Activated CD8-positive, alpha-beta memory T cell treated with anti-CD3 and anti-CD28 coated beads for 48 hours (primary cell): ENCODE measurements at places on chromosomes 1 and 21.

DNA sequence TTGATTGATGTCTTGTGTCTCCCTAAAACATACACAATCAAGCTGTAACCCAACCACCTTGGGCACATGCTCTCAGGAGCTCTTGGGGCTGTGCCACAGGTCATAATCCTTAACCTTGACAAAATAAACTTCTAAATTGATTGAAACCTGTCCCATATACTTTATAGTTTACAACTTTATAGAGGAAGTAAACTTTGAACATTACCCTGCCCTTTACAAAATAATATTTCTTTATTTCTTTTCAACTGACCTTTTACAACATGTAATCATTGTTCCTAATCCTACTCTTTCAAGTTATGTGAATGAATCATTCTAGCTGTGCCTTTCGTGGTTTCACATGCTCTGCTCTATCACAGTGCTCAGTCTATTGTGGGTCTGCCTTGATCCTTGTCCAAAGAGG, 118.3 kb upstream of the ATP1A1 start:
- no peak for DNase-seq

DNA sequence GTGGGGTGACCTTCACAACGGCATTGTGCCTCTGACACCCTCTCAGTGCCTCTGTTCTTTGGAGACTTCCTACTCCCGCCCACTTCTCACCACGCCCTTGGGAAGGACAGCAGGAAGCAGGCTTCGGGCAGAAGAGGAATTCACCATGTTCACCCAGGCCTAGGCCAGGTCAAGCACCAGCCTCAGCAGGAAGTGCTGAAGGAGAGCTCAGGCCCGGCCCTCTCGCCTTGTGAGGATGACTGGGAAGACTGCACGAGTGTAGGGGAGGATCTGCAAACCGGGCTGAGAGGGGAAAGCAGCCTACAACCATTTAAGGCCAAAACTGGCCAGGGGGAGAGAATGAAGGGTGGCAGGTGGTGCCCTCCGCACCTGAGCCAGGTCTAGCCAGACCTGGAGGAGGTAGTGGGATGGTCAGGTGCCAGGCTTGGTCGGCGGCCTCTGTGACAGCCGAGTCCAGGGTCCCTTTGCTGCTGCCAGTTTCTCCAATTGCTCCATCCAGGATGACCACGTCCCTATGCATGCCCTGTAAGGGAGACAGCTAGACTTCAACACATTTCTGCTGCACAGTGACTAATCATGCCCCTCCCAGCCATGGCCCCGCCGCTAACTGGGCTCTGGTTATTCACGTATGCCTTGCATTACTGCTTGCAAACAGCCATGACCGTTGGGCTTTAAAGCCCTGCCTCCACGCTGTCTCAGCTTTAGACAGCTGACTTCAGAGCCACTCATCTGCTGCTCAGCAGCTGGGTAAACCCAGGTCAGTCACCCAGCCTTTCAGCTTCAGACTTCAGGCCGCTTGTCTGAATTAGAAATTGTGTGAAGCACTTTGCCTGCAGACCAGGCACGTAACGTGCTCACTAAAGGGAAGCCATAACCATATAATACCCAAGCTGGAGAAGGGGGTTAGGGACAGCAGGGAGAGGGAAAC, 8.9 kb downstream of the MRTO4 start:
- no peak for DNase-seq

DNA sequence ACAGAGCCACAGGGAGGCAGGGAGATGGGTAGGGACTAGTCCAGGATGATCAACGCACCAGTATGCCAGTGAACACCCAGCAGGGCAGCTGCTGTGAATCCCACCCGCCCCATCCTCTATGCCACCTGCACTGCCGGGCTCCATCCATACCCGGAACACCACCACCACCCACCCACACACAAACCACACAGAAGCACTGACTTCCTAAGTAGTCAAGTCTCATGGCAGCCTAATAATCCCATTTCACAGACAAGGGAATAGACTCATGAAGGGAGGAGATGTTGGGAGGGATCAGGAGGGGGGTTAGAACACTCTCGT, 6.3 kb downstream of the DRAXIN start:
- no peak for DNase-seq

DNA sequence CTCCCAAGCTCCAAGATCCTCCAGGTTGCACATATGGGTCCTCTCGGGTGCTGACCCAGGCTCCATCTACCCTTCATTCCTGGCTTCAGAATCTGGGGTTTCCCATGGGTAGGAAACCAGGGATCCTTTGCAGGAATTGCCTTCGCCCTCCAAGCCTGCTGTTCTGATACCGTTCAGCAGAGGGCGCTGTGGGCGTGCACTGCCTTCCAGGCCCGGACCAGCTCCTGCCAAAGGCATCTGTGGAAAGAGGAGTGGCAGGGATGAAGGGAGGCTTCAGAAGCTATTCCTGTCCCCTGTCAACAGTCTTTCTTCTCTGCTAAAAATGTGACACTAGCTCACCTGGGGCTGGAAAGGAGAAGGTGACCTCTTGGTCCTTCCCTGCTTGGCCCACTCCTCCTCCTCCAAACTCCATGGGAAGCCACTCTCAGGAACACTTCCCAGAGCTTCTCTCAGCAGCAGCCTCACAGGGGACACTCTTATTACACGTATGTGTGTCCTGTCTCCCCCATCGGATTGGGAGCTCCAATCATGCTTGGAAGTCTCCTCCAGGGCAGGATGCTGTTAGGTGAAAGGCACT, 71.2 kb downstream of the VWA5B1 start:
- DNase-seq = peak; percentile 36

DNA sequence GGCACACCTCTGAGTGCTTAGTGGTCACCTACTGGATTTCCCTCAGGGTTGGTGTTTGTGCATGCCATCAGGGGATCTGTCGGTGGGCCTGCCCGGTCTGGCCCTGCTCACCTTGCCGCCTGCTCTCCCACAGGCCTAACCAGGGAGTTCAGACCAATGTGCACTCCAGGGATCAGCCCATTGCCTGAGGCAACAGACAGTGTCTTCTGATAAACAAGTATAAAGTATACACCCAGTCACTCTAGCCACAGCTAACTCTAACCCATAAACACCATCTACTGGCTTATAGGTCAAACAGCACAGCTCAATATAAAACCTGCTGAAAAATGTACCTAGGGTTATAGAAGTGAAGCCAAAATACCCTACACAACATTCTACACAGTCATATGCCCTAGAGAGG, 1300.0 kb downstream of the PLA2G4A start:
- no peak for DNase-seq

DNA sequence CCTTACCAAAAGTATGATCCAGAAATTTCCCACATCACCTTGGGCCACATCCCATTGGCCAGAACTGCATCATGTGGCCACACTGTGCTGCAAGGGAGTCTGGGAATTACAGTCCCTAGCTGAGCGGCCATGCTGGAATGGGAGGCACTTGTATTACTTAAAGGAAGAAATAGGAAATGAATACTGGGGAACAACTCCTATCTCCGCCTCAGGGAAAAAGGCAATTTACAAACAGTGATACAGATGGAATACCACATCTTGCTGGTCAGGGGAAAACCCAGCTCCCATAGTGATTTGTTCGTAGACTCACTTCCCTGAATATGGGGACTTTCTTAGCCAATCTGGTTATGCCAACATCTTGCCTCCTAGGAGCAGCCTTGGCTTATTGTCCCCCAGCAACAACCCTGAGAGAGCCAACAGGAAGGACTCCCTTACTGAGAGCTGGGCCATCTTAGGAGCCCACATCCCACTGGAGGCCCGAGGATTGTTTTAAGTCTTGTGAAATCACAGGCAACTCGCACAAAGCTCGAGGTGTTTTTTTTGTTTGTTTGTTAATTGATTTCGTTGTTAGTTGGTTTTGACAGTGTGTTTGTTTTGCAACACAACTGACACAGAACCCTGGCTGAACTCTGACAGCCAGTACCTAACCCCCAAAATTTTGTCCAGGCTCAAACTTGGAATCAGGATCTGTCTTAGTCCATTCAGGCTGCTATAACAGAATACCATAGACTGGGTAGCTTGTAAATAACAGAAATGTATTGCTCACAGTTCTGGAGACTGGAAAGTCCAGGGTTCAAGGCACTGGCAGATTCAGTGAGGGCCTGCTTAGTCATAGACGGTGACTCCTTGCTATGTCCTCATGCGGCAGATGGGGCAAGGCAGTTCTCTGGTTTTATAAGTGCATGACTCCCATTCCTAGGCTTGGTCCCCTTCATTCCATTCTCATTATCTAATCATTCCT, 14.9 kb downstream of the CDA start:
- DNase-seq = no peak

DNA sequence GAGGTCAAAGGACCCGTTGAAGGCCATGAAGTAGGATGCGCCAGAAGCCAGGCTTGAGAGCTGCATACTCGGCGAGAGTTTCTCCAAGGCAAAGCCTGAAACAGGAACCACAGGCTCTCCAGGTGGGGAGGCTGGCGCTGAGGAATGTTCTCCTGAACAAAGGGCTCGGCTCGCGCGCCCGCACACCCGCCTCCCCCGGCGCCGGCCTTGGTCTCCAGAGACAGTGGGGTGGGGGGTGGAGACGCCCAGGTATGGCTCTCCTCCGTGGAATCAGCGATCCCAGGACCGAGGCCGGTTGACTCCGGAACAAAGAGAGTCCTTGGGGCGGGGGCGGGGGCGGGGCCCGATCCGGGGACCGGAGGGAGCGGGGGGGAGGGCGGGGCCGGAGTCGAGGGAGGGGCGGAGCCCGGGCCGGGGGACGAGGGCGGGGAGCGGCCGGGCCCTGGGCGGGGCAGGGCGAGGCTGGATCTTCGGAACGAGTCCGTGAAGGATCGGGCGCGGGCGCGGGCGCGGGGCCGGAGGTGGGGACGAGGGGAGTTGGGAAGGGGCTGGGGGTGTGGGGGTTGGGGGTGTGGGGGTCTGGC, 85.0 kb downstream of the NKAIN1 start:
- DNase-seq = peak; percentile 47

DNA sequence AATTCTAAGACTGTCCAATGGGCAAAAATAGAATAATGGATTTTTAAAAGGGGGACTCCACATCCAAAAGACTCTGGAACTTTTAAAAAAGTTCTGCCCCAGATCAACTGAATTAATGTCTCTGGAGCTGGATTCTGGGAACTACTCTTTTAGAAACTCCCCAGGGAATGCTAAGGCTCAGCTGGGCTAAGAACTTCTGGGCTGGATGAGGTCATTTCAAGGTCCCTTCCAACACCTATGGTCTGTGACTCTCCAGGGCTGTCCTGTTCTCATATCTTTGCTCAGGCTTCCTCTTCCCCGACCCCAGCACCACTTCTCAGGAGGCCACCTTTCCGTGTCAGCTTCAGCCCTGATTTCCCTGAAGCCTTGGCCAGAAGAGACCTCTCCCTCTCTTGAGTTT, 13.5 kb upstream of the PLA2G2C start:
- no peak for DNase-seq
